ENCODE measurements at places on chromosomes 16 and 17.

GRCh38 chr17:79005063-79005861 lies 4.3 kb downstream of the CANT1 start:
- no peak for DNase-seq

- no peak for DNase-seq
Measured at GRCh38 chr16:84547546-84548061, 43.1 kb upstream of the MEAK7 start.

DNA sequence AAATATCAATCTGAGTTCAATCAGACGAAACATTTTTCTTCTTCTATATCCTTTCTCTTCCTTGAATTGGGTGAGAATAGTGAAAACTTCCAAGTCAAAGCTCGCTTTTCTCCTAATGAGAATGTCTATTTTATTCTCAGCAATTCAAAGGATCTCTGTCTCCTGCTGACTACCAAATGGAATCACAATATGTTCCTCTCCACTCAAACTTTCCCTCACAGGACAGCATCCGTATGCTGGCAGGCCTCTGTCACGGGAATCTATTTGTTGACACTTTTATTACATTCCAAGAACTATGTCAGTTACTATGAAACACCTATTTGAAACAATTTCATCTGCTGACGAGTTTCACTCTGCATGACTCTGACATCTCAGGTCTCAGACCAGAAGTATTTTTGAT lies 1196.6 kb downstream of the CDH11 start:
- DNase-seq, result no peak

DNA sequence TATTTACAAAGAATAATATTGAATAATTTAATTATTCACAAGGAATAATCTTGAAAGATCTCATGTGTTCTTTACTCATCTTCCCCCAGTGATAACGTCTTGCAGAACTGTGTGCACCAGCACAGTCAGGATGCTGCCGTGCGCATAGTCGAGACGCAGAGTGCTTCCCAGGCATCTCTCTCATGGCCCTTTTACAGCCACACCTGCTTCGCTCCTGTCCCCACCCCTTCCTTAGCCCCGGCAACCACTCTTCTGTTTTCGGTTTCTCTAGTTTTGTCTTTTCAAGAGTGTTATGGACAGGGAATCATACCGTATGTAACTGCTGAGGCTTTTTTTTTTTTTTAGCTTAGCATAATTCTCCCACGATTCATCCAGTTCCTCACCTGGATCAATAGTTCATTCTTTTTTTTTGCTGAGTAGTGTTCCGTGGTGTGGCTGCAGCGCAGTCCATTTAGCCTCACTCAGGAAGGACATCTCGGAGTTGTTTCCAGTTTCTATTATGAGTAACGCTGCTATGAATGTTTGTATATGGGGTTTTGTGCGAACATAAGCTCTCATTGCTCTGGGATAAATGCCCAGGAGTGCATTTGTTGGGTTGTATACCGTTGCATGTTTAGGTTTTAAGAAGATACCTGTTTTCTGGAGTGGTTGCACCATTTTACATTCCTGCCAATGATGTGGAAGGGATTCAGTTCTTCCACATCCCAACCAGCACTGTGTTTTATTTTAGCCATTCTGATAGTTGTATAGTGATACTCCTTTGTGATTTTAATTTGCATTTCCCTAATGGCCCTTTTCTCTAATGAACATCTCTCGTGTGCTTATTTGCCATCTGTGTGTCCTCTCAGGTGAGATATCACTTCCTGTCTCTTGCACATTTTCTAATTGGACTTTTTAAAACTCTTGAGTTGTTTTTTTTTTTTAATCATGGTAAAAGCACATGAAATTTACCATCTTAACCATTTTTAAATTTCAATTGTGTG lies 47.6 kb downstream of the SEC14L1 start:
- no peak for DNase-seq

- no peak for DNase-seq
Measured at GRCh38 chr17:66398059-66398458, 95.6 kb downstream of the PRKCA start.

- no peak for DNase-seq
Measured at GRCh38 chr16:56019274-56019673, 144.1 kb upstream of the CES5A start.

- no peak for DNase-seq
Measured at GRCh38 chr17:47776330-47777197, 43.5 kb downstream of the TBX21 start.

DNA sequence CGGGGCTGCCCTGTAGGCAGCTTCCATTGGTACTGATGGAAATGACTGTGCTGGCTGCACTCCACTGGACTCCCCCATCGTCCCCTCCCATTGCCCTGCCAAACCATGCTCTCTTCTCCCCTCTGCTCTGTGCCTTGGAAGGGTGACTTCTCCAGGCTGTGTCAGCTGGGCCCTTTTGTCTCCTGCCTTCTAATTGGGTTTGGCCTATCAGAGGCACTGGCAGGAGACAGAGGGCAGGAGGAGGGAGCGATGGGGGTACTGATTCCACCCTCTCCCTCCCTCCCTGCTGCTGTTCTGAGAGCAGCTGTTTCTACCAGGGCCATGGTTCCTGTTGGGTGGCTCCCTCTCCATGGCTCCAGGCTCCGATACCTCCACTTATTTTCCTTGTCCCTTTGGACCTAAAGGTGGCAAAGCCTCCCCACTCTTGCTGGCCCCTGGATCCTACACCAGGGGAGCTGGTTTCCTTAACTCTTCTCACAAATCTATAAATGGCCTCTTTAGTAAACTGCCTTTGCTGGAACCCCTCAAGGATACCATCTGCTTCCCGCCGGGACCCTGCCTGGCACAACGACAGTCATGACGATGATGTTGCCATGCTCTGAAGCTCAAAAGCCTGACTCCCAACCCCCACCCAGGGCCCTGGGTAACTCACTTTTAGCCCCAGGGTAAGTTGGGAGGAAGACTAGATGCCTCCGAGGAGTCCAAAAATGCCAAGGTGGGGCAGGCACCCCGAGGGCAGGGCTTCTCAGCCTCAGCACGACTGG lies 123.8 kb upstream of the RPL38 start:
- DNase-seq, result no peak

DNA sequence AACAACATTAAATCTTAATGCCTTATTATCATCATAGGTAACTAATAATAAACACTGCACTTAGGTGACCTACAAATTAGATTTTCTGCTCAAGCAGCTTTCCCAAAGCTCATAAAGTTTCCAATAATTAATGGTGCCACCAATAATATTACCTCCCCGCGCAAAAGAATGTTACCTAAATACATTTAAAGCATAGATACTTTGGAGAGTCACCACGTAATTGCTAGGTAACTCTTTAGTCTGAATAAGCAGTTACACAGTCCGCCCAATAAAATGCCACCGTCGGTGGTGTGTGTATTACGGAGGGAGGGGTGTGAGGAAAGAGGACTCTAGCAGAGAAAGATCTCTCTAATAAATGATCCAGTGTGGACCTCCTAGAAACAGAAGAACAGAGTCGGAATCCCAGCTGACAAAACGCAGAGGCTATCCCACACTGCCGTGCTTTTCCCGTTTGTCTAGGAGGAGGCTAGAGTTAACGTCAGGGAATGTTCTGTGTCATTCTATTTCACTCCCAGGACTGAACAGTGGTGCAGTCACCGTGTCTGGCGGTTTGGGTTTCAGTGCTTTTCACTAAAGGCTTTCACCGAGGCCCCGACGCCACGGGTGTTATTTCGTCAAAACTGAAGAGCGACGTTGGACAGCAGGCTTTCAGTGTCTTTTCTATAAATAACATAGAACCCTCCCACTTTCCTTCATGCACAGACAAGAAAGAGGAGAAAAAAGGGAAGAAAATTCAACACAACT lies 630 bp downstream of the RNFT1 start:
- DNase-seq, result no peak

GRCh38 chr17:82277851-82278250 lies 4.4 kb upstream of the CSNK1D start:
- no peak for DNase-seq

DNA sequence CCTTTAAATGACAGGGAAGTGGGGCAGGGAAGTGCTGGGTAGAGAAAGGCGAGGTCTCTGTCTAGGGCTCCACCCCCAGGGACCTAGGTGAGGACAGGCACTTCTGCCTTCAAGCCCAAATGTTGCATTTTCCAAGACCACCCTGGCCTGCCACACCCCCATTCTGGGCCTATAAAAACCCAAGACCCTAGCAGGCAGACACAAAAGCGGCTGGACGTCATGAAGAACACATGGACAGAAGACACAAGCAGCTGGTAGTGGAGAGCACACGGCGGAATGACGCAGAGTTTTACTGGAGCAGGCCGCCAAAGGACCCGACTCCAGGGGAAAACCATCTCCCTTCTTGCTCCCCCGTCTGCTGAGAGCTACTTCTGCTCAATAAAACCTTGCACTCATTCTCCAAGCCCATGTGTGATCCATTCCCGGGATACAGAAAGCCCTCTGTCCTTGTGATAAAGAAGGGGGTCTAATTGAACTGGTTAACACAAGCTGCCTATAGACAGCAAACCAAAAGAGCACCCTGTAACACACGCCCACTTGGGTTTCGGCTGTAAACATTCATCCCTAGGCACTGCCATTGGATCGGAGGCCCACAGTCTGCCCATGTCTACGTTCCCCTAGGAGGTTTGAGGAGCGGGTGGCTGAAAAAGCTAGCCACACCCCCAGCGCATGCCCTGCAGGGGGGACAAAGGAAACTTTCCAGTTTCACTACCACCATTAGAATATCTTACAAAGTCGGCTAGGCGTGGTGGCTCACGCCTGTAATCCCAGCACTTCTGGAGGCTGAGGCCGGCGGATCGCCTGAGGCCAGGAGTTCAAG lies 622.2 kb upstream of the SALL1 start:
- DNase-seq, result no peak

- DNase-seq, result no peak
Measured at GRCh38 chr17:35895636-35896587, 15.8 kb upstream of the CCL5 start.

- DNase-seq, result no peak
Measured at GRCh38 chr17:66981983-66982508, 17.5 kb downstream of the CACNG4 start.

- no peak for DNase-seq
Measured at GRCh38 chr16:84042879-84043485, 387 bp upstream of the SLC38A8 start.

DNA sequence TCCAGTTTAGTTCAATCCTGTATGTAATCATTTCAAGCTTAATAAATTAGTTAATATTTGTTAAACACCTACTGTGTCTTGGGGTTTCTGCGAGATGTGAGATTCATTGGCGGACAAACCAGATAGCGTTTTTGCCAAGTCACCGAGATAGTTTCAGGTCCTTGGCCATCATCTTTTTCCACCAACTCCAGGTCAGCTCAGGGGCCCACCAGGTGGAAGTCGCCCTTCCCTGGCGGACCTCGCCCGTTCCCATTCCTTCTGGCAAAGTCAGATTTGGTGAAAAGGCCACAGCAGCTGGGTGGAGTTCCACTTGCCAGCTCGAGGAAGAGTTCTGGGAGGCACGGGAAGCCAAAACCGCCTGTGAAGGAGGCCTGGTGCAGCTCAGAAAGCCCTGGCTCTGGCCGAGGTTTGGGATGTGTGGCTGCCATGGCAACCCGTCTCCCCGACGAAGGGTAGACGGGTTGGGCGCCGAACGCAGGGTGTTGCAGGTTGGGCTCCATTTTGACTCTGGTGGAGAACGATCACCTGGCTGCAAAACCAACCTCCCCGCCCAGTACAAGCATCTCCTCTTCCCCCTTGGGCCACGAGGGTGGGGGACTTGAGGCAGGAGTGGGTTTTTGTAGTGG lies 39.5 kb downstream of the CMIP start:
- no peak for DNase-seq

DNA sequence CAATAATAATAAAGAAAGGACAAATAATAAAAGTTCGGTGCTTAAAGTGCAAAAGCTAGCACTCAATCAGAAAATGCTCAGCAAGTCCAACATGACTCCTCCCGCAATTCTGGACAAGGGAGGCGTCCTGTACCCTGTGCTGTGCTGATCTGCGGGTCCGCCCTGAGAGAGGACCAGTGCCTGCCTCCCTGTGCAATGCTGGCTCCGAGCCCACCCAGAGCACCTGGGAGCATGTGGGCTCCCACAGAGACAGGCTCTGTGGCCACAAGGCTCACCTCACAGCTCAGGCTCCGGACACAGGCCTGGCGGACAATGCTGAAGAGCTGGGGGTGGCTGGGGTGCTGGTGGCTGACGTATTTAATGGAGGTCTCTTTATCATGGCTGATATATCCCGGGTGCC lies 11.1 kb downstream of the FLCN start:
- no peak for DNase-seq

DNA sequence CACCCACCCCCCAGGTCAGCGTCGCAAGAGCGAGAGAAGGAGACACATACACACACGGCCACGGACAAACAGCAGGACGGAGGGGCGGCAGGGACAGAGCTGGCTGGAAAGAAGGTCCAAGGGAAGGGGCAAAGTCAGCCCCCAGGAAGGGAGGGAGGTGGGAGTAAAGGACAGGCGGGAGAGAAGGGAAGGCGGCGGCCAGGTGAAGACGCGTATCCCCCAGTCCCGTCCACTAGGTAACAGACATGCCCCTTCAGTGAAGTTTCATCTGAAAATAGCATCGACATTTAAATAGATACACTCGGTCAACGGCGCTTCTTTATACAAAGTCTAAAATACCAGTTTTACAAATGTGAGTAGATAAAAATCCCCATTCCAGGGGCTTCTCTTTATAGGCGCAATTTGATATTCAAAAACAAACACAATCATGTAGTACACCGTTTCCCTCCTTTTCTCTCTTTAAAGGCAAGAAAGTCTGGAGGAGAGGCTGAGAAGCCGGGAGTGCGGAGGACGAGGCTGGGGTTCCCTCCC lies 4.5 kb downstream of the CBX8 start:
- no peak for DNase-seq

DNA sequence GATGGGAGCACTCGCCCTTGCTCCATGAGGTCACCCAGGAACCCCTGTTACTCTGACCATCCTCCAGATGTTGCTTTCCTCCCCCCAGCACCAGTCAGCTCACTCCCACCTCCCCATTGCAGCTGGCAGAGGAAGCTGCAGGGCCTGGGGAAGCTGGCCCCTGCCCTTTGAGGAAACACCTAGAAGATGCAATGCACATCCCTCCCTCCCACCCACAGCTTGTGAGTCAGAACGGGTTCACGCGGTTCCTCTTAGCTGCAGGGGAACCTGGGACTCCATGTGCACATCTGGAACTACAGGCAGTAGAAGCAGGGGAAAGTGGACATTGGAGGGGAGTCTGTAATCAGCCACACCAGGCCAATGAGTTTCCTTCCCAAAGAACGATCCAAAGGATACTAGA lies 96.9 kb downstream of the KATNIP start:
- no peak for DNase-seq

DNA sequence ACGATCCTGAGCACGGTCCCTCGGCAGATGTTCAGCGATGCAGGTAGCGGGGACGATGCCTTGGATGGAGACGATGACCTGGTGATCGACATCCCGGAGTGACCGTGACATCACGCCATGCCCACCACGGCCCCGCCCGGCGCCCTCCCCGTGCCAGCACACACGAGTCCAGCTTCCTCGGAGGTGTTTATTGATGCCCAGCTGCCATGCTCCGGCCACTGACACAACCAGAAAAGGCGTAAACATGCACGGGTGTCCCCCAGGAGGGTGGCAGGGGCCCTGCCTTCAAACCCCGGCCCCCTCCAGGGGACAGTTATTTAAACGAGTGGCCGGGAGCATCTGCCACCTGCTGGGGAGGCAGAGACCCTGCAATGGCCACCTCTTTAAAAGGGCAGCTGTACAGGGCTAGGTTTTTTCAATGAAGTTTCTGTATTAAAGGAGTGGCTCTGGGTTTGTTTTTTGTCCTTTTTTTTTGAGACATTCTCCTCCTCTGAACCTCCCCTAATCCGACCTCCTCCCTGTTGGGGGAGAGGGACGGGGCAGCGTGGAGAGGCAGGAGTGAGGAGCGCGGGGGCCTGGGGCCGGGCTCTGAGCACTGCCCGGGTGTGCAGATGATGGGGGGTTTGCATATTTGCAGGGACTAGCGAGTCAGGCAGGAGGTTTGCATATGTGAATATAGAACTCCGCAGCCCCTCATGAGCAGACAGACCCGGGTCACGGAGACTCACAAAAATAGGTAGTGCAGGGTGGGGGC lies 5.3 kb downstream of the DOC2A start:
- DNase-seq, result no peak
